ENCODE measurements at places on chromosomes 3 and 15.

DNA sequence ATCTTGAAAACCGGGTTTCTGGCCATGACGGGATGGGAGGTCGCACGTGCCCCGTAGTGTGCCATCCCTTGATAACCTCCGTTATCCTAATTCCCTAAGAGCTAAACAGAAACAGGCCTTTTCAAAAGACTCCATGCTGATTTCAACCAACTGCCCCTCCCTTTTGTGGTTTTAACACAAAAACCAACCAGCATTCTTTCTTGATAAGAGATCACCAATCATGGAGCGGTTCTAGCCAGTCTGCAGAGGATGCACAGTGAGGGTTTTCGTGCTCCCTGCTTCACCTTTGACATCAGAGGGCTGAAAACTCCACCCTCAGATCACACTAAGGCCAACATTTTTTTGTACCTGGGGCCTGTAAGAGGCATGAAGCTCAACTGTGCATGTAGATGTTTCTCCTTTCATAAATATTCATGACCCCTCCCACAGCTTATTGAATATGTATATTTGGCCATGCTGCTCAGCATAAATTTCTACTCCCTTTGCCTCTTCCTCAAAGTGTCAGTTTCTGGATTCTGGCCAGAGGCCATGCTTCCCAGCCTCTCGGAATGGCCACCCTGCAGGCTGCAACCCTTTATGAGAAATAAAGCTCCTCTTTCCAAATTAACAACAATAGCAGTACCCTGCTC, 41.3 kb downstream of the FAM3D start:
- no peak for DNase-seq

GRCh38 chr3:168284728-168285127, 189.0 kb upstream of the GOLIM4 start:
- no peak for DNase-seq

DNA sequence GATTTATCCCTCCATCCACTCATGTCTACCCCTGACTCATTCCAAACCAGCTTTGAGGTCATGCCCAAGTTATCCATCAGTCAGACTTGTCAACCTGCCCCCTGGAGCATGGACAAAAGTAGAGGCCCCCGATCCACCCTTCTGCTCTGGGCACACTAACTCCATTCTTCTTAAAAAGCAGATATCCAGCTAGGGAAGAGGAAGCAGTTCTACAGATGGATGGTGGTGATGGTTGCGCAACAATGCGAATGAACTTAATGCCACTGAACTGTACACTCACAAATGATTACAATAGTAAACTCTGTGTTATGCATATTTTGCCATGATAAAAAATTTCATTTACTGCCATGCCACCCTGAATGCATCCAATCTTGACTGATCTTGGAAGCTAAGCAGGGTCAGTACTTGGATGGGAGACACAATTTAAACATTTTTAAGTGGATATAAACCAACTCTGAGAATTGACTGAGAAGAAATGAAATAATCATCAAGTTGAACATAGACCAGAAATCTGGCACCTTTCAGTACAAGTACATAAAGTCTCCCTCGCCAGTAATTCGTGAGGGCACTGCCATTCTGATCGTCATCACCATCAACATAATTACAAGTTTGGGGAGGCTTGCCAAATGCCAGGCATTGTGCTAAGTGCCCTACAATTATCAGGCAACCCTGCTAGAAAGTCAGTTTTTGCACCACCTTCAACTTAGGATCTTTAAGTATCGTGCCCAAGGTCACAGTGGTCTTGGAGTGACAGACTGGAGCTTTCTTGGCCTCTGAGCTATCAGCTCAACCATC, 124.8 kb downstream of the ATP10A start:
- DNase-seq = no peak

DNA sequence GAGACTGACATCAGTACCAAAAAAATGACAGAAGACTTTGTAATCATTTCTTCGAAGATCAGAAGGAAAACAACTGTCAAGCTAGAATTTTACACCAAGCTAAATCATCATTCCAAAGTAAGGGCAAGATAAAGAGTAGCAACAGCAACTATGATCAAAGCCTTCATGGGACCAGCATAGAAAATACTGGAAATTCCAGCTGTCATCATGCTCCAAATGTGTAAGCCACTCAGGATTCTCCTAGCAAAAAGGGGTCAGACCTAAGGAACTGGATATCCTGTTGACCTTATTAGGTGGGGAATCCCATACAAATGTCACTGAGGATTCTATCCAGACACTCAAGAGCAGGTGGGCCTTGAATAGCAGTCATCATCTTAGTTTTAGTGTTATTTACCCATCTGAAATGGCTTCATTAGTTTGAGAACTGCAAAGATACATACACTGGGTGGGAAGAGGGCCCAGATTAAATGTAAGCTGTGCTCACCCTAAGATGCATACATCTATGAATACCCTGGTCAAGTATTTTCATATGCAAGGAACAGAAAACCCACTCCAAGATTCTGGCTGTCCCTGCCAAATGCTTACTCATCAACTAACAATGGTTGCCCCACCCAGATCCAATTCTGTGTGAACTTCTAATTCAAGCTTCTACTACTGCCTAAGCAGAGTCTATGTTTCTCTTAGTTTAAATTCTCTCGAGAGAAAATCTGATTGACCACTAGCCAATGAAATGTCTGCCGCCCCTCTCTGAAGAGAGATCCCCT, 33.5 kb downstream of the CLDN18 start:
- DNase-seq = no peak

GRCh38 chr3:11091088-11091590, 63.2 kb upstream of the HRH1 start:
- no peak for DNase-seq

DNA sequence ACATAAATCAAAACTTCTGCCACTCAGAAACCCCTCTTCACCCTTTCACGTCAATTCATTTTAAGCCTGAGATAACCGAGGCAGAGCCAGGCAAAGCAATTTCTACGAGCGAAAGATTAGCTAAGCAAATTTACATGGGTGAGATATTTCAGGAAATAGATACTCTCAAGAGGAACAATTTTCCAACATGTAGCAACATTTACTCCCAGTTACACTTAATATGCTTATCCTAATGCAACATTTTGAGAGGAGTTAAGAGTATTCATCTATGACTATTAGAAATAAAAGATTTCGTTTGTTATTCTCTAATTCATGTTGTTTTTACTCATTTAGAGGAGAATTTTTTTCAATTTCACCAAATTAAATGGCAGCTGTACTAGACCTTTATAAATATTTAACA, 837 bp downstream of the TMC3 start:
- no peak for DNase-seq

GRCh38 chr3:172542999-172543398, 19.8 kb upstream of the TNFSF10 start:
- DNase-seq = no peak

GRCh38 chr3:42165211-42165610, 74.1 kb downstream of the TRAK1 start:
- DNase-seq = no peak

DNA sequence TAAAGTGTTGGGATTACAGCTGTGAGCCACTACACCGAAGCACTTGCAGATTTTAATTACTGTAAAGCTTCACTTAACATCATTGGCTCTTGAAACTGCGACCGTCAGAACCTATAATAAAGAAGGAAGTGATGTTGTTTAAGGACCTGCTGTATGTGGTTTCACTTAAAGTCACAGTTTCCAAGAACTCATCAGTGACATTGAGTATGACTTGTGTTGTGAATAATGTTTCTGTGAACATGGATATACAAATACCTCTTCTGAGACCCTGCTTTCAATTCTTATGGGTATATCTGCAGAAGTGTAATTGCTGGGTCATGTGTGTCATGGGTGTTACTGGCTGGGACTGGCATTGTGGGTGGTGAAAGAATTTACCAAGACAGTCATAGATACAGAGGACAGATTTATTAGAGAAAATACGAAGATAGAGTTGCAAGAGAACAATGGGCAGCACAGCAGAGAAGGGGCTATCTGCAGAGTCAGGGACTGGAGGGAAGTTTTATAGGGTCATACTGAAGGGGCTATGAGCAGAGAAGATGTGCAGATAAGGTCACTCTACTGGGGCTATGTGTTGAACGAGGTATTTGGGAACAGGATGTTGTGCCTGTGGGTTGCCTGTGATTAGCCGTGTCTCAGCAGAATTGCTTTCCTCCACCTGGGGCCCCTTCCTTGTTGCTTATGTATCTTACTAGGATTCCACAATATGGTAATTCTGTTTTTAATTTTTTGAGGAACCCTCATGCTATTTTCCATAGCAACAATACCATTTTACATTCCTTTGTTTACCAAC, 4.5 kb downstream of the NDUFB5 start:
- no peak for DNase-seq

GRCh38 chr3:10565814-10566213, 60.4 kb upstream of the ATP2B2 start:
- DNase-seq = no peak

GRCh38 chr3:112560721-112561483, 860 bp downstream of the ATG3 start:
- DNase-seq = peak; percentile 67

DNA sequence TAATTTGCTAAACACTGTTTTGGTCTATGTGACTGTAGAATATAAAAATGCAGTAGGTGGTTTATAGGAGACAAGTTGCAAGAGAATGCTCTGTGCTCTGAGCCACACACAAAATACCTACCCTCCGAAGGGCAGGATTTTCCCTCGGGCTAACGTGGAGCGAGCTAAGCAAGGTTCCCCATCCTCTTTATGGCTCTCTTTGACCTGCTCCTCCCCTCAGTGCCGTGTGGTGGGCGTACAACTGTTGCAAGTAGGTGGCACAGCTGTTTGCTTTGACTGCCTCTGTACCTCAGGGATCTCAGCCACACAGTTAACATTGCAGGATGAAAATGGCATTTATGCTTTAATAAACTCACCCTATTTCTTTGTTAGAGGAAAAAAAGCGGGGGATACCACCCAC, 339.1 kb downstream of the SATB1 start:
- DNase-seq = no peak

DNA sequence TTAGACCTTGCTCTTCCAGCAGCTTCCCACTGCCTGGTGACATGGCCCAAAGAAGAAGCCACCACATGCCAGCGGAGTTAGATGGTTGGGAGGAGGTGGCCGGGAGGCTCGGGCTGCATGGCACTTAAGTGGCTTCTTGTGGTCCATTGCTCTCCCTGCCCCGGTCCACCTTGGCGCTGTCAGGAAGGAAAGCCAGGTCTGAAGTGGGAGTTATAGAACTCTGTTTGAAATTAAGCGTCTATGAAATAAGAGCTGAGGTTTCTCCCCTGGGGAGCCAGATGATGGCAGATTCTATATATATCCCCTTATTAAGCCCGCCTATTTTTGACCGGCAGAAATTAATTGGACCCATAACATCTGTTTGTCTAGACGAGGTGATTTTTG, 61.2 kb downstream of the ITGA11 start:
- no peak for DNase-seq

- DNase-seq = no peak
Measured at GRCh38 chr3:16820485-16820884, 64.3 kb upstream of the PLCL2 start.

DNA sequence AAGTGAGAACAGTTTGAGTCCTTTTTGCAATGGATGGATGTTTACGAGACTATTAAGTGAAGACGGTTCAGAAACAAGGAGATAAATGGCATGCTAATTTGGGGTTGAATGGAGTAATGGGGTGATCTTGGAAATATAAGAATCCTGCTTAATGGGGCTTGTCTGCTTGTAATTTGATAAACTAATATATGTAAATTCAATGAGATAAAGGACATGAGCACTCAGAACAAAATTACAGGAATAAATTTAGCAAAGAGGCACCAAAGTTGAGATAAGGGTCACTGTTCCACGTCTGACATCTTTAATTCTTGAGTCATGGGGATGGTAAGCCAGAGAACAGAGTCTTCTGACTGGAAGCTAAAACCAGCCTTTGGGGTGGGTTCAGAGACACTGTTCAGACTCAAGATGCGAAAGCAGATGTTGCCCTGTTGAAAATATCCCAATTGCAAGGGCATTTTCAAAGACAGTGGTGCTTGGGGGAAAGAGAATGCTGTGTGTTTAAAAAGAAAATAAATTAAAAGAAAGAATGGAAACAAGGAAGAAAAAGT, 67.8 kb upstream of the CHRNB4 start:
- DNase-seq = no peak

- DNase-seq = peak; percentile 38
Measured at GRCh38 chr15:63374686-63375520, 6.7 kb downstream of the CA12 start.

DNA sequence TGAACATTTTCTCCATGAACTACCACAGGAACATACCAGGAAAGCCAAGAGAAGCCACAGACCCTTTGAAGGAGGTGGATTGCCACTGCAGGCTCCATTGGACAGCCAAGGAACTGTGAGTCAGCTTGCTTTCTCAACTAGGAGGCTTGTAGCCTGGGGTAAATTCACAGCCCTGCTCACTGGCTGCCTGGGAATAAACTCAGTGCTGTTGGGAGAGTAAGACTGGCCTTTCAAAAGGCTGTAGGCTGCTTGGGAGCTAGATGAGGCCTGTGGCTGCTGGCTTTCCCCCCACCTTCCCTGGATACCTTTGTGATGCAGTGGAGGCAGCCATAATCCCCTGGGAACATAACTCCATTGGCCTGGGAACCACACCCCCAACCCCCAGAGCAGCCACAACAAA, 223.5 kb upstream of the RBMS3 start:
- no peak for DNase-seq

- no peak for DNase-seq
Measured at GRCh38 chr3:153282355-153282754, 120.3 kb downstream of the RAP2B start.

- no peak for DNase-seq
Measured at GRCh38 chr3:36776436-36776835, 12.1 kb upstream of the DCLK3 start.

- DNase-seq = no peak
Measured at GRCh38 chr15:44654858-44655257, 8.6 kb downstream of the SPG11 start.

DNA sequence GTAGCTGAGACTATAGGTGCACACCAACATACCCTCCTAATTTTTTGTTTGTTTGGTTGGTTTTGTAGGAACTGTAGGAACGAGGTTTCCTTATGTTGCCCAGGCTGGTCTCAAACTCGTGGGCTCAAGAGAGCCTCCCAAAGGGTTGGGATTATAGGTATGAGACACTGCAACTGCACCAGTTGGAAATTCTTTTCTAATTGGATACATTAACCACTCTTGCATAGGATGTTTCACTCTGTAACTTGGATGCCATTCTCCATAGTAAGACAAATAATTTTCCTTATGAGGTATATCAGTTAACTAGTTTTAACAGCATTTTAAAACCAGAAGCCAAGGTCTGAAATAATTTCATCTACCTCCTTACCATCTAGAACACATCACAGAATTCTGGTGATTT, 6.7 kb upstream of the ALCAM start:
- no peak for DNase-seq

DNA sequence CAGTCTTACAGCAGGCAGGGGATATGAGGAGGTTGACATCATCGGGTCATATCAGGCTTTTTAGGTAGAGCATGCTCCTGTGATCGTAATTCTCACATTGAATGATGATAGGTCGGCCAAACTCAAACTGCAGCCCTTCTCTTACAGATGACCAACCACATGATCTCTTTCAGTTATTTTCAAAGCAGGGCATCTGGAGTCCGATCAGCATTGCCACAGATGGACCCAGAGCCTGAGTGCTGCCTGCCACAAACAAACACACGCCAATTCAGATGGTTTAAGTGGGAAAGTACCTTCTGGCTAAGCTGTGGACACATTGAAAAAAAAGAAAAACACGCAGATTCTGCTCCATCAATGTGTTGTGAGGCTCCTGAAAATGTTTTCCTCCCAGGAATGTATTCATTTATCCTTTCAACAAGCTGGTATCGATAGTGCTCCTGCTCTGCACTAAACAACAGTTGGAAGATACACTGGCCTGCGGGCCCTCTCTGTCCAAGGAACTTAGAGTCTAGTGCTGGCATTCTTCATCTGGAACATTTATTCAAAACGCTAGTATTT, 31.2 kb downstream of the ARPP21 start:
- no peak for DNase-seq

- DNase-seq = no peak
Measured at GRCh38 chr15:60889006-60889405, 340.1 kb downstream of the RORA start.
